ENCODE measurements at places on chromosomes 6 and 20.

- DNase-seq = no peak
These were observed 60.9 kb downstream of the ATXN1 start for GRCh38 chr6:16700202-16700915.

DNA sequence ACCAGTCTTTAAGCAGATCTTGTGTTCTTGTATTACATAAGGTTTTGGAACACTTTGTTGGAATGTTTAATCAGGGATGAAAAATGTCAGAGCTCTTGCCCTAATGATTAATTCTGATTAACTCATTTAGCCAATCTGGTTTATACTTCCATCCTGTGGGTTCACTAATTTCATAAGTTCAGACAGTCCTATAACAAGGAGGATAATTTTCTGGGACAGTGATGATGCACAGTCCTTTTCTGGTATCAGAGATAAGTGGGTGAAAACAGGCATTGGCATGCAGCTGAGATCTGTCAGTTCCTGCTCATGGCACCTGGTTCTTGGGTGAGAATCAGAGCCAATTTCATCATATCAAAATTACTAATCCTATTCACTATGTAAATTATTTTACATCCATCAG is 125.0 kb upstream of the LAMA2 start:
- no peak for DNase-seq

DNA sequence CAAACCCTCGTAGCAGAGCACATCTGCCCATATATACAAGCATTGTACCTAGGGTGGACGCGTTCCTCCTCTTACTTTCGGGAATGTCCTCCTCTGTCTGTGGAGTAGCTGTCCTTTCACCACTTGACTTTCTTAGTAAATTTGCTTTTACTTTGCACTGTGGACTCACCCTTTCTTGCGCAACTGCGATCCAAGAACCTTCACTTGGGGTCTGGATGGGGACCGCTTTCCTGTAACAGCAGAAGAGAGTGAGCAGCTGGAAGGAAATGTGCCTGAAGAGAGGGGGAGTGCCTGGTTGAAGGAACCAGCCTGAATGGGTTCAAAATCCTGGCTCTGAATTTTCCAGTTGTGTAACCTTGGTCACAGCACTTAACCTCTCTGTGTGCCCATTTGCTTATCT is 40.1 kb upstream of the PMEPA1 start:
- no peak for DNase-seq

GRCh38 chr20:47704746-47705496 is 80.4 kb downstream of the SULF2 start:
- no peak for DNase-seq

- DNase-seq = no peak
These were observed 33.6 kb downstream of the ADGRG6 start for GRCh38 chr6:142335415-142335814.
